ENCODE measurements at places on chromosomes 2 and 18. TPM values are rescaled to one million over a fixed set of nuclear protein-coding genes. Genes with fewer than 3 reads are reported as not detected.

- no peak for DNase-seq
Observed at GRCh38 chr18:36195427-36196122, 8.3 kb downstream of the MOCOS start.

- no peak for DNase-seq
Observed at GRCh38 chr2:50385349-50385748, 646.6 kb downstream of the NRXN1 start.

DNA sequence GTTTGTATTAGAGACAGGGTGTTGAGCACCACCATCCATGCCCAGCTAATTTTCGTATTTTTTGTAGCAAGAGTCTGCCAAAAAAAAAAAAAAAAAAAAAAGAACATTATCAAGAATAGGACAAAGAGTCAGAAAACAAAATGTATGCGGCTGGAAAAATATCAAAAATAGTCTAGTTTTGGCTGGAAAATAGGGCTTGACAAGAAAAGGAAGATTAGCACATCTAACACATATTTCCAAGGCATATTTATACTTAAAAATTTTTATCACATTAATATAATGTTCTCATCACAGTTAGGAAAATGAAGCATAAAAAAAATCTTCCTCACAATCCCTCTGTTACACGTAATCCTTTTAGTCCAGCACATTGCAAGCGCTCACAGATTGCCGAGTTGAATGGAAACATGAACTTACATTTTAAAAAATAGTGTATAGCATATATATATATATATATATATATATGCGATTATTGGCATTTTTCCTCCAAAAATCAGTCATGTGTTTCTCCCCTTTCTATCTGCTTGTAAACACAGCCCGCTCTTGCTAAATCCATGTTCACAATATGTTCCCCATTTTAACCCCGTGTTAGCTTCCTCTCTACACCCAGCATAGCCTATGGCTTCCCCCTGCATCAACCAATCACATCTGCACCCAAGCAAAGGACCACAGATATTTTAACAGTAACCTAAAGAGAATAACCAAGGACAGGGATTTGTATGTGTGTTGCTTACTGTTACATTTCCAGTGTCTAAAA lies 183.0 kb downstream of the AFF3 start:
- no peak for DNase-seq

DNA sequence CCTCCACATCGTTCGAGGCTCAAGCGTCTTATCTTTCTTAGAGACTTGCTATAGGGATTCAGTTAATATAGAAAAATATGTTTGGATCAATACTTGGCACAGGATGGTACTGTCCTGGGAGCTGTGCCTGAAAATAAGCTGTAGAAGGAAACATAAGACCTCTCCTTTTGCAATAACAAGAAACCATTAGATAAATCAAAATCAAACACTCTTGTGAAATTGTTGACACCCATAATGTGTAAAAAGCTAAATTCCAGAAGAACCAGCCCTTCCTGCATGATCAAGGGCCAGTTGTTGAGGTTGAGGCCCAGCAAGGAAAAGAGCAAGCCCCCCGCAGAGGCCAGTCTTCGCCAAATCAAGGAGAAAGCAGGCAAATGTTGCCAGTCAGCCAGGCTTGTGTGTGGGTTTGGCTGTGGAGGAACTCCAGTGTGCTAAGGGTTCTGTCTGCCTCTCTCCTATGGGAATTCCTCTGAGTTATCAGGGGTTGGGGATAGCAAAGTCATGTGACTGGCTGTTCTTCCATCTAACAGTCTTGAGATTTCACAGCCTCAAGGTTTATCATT lies 185.7 kb downstream of the ACKR3 start:
- no peak for DNase-seq

DNA sequence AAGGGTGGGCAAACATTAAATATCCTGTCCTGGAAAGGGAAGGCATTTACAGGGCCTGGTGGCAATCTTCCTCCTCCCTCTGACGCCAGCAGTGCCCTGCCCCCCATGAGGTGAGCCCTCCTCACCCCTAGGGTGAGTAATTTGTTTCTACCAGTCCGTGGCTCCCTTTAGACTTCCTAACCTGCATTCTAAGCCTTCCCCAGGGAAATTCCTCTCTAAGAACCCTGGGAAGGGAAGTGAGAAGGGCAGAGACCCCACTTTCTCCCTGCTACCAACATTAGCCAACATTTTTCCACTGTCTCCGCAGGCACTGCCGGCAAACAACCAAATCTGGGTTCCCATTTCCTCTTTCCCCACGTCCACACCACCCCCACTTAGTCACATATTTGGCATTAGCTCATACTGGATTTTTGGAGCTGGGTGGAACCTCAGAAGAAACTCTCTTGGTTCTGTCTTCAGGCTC lies 69.3 kb downstream of the NRP2 start:
- DNase-seq, result no peak

GRCh38 chr2:30358351-30358750 lies 88.7 kb upstream of the LCLAT1 start:
- no peak for DNase-seq

GRCh38 chr2:146363731-146364130 lies 1481.1 kb upstream of the ACVR2A start:
- DNase-seq, result no peak

DNA sequence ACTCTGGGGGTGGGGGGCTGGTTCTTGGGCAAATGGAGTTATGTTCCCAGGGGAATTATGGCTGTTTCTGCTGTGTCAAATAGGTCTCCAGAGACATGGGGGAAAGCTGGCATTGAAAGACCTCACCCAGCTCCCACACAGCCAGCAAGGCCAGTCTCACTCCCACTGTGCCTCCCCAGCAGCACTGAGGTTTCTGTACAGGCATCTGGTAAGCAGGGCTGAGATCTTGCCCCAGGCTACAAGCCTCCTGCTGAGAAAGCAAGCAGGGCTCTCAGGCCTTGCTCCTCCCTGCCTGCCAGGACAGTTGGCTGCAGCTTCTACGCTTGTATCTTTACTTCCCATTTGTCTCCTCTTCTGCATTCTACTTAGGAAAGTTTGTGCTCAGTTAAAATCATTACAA lies 50.5 kb upstream of the FHOD3 start:
- no peak for DNase-seq

- DNase-seq, result no peak
Observed at GRCh38 chr2:71102981-71103681, 26.9 kb downstream of the MCEE start.

DNA sequence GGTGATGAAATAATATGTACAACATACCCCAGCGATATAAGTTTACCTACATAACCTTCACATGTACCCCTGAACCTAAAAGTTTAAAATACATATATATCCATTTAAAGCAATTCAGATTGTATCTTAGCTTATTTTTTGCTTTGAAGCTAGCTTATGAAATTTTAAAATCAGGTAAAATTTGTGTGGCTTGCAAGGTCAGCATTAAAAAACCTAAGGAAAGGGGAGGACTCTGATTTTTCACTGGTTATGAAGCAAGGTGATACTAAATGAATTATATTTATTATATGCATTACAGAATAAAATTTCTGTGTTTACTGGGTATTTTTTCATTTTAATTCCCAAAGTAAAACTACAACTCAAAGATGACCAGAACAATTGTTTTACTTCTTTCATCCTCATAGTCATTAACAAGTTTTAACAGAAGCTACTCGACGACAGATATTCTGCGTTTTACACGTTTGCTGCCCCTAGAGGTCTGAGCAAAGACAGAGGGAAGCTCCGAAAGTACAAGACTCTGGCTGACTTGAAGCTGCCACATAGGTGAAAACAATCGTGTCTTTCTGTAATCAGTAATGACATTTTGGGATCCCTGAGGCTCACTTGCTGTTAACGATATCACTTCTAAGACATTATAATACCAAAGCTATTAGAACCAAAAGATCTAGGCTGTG lies 17.1 kb downstream of the PKP4 start:
- no peak for DNase-seq

DNA sequence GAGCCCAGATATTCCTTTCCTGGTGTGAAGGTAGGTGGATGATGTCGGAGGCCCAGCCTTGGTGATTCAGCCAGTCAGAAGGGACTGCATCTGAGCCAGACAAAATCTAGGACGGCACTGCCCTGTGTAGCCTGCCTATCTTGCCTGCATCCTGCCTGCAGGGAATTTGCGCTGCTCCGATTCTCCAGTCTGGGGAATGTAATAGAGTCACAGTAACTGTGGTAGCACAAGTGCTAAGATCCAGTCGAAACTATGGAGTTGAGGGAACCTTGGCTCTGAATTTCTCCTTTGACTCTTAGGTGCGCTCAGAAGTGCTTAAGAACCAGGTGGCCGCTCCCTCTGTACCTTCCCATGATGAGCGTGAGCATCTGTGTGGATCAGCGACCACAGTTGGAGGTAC lies 15.9 kb downstream of the IL36B start:
- DNase-seq, result no peak

- DNase-seq, result no peak
Observed at GRCh38 chr18:54181856-54182602, 42.4 kb downstream of the MBD2 start.

GRCh38 chr18:14089781-14090180 lies 42.5 kb downstream of the ZNF519 start:
- no peak for DNase-seq

DNA sequence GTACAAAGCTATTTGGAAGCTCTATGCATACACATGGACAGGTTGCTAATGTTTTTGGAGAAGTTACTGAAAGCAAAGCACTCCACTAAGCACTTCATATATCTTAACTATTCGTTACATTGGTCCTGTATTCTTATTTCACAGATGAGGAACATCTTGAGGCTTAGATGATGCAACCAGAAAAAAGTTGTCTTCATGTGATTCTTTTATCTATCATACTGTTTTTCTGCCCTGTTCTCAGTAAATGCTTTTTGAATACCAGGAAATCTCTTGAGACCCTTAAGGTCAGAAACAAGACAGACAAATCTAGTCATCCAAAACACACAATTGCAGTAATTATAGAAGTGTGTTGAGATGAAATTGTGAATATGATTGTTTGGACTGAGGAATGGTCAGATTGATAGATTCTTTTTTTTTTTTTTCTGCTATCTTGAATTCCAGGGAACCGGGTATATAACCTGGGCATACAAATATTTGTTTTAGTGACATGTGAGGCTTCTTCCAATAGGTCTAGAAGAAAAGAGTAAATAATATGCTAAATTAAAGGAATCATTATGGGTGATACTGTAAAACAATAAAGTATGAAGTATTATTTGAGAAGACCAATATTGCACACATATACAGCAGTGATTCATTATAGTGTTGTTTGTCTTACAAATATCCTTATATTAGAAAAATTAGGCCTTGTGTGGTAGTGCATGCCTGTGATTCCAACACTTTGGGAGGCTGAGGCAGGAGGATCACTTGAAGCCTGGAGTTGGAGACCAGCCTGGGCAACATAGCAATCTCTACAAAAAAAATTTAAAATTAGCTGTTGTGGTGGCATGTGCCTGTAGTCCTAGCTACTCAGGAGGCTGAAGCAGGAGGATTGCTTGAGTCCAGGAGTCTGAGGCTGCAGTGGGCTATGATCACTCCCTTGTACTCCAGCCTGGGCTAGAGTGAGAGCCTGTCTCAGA lies 33.7 kb downstream of the EHBP1 start:
- DNase-seq, result no peak

GRCh38 chr18:79480171-79481045 lies 84.7 kb downstream of the NFATC1 start:
- DNase-seq, result no peak

GRCh38 chr2:1708476-1709334 lies 35.6 kb downstream of the PXDN start:
- DNase-seq, result no peak

DNA sequence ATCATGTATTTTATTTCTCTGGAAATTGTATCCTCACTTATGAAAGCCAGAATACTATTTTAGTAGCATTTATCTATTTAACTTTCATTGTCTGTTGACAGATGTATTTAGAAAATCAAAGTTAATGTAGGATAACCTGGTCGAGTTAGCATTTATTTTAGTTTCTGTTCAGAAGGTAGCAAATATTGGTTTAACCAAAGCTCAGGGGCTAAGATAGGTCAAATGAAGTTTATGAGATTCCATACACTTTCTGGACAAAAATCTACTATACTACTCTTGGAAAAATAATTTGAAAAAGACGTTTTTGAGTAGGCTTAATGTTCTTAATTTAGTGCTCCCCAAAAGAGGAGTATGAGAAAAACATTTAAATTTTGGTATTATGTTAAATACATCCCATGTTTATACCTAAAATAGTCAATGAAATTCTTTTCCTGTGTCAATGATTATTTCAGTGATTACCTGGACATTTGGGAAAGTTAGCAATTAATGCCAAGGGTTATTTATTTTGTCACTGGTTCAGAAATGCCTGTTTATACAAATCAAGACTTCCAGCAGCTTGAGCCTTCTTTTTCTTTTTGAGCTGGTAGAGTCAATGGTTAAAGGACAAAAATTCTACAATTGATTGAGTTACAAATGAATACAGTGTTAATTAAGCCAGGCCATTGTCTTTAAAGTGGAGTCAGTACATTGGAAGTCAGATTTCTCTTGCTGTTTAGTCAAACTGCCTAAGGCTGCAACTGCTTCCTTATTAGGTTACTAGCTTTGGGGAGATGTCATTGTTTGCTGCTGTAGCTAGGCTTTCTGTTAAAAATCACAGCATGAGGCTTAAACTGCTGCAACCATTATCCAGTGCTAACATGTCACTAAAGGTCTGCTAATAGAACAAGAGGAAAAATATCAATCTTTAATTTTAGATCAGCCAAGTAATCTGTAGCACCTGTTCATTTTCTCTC lies 182.3 kb downstream of the CAMKMT start:
- no peak for DNase-seq

DNA sequence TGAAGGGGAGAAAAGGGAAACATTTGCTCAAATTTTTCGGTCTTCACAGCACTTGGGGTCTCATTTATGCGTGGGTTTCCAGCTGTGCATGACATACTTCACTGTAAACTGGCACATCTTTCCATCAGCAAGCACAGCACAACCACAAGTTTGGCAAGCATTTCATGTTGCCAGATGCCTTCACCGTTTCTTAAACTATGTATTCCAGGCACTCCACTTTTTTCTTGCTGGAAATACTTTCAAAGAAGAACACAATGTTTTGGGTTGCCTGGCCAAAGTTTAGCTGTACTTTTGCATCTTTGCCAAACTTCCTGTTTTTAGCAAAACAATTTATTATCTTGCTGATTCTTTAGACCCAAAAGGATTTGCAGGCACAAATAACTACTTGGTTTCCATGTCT lies 194.6 kb upstream of the MEIS1 start:
- DNase-seq, result no peak

DNA sequence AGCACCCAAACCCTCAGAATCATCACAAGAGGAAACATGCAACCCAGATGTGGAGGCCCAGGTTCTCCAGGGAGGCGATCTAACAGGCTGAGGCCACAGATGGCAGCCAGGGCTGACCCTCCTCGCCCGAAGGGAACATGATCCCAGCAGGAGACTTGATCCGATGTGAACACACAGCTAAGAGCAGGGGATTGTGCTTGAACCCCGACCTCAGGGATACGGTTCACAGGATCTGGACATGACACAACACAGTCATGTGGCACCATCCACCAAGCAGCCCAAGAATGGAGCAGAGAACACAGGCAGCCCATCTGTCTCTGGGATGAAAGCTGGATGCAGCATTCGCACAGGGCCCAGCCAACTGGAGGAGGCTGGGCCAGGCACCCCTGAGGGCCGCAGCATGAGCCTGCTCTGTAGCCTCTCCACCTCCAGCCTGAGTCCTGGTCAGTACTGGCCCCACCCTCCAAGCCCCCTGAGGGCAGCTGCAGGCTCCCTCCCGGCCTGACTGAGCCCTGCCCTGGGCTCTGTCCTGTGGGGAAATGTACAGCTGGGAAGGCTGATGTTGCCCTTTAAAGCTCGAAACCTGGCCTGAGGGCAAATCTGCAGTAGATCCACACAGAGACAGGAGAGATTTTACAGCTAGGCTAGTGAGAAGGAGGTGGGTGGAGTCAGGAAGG lies 39.0 kb downstream of the AQP12A start:
- no peak for DNase-seq

The POLR1A gene
- 27.3 TPM for total RNA-seq

The CD8B2 gene
- total RNA-seq, result 7.3 TPM

The WDR7 gene
- total RNA-seq, result 42.8 TPM

The CRYGD gene
- total RNA-seq, result not detected

The MALL gene
- total RNA-seq, result not detected

The KCNK3 gene
- not detected for total RNA-seq
